ENCODE measurements at places on chromosomes 6 and 20.
A peak's percentile ranks its signal among the peaks of the same experiment; 100 is the strongest.

DNA sequence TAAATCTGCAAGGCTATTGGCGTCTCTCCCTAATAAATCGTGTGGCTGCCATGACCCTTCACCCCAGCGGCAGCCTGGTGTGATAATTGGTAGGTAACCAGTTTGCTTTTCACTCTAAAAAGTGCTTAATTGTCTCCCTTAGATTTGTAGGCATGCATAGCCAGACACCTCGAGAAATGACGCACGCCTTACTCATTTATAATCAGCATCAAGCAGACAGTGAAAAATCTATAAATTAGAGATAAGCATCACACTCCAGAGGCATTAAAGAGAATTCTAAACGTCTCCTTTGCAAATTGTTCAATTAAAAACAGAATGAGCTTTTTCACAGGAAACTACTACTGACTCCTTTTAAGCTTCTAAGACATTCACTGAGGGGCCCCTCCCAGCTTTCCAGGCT, 110.2 kb upstream of the RPS6KA2 start:
- no peak for DNase-seq

DNA sequence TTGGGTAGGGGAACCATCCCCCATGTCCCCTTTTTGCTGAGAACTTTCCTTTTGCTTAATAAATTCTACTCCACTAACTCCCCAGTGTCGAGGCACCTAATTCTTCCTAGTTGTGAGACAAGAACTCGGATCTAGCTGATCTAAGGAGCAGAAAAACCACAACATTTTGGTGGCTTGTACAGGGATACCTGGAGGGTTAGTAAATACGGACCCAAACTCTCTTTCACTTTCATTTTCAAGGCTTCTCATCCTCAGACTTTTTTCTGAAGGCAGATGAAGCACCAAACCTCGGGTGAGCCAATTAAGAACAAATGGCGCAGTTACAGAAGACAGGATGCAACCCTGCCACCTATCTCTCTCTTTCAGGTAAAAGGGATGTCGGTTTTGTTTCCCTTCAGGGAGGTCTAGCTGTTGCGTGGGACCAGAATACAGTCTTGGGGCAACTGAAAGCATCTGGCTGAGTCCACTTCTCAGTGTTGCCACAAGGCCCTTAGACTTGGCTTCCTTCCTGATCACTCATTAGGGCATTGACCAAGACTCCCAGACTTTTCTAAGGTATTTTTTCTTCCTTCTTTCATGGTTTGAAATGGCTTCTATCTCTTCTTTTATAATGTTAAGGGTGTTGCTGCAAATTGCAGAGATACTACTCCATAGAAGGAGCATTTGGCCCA, 11.1 kb upstream of the HTR1B start:
- peak; percentile 2 for DNase-seq

DNA sequence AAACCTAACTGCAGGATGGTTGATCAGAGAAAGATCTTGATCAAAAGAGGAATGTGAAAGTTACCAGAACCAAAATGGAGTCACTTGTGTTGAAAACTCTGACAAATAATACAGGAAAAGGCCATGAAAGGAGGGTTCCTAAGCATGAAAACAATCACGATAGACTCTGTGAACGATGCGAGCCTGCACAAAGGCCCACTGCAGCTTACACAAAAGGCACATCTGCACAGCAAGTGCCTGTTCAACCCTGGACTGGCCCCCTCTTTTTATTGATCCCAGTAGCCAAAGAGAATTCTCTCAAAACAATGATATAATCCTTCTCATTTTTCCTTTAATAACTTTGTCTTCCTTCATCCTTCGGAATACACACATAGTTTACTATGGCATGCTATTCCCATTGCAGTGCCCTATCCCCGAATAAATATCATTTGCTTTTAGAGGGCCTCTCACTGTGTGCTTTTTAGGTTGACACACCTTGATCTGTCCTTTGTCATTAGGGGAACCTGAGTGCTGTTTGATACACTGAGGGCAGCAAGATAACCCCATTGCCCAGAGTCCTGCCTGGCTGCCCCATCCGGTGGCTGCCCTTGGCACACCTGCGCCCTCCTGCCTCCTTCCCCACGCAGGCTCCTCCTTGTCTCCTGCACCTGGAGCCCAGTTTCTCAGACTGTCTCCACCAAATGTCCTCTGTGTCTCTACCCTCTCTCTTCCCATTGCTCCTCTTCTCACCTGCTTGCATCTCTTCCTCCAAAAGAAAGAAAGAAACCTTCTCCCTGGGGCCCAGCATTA, 98.3 kb upstream of the FRMD1 start:
- no peak for DNase-seq

DNA sequence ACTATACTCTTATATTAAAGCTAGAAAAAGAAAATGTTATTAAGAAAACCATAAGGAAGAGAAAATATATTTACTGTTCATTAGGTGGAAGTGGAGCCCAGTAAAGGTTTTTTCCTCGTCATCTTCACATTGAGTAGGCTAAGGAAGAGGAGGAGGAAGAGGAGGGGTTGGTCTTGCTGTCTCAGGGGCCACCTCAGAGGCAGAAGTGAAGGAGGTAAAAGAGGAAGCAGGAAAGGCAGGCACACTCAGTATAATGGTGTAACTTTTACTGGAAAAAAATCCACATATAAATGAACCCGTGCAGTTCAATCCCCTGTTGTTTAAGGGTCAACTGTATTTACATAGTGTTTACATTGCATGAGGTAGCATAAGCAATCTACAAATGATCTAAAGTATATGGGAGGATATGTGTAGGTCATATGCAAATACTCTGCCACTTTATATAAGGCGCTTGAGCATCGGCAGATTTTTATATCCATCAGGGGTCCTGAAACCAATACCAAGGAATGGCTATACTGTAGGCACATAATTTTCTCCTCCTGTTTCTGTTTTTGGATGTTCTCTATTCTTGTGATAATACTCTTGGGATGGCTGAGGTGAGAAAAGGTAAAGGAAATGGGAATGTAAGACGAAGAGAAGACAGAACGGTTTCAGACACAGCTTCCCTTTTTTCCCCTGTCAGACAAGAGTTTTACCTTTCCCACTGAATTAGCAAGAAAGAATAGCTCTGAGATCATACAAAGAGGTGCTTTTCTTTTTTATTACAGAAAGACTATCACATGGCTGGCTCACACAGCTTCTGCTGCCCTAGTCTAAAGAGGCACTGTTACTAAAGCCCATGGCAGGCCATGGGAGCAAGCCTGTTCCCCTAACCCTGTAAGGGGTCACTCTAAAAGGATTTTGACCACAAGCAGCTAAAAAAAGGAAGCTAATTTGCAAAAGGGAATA, 59.9 kb downstream of the NUDT3 start:
- DNase-seq = no peak

DNA sequence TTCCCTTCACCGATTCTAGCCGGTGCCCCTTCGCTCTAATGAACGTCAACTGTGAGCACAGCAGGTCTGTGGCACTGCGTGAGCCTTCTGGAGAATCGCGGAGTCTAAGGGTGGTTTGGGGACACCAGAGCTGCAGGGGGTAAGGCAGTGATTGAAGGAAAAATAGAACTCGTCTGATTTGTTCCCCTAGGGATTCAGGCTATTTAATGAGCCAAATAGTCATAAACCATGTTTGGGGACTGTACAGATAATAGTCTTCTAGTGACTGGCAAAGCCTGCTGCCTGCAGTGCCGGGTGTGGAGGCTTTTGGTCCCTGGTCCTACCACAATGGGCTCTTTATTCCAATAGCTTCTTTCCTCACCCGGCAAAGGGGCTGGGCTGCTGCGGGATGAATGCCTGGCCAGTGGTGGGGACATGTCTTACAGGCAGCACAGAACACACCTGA, 11.1 kb upstream of the NTSR1 start:
- no peak for DNase-seq

DNA sequence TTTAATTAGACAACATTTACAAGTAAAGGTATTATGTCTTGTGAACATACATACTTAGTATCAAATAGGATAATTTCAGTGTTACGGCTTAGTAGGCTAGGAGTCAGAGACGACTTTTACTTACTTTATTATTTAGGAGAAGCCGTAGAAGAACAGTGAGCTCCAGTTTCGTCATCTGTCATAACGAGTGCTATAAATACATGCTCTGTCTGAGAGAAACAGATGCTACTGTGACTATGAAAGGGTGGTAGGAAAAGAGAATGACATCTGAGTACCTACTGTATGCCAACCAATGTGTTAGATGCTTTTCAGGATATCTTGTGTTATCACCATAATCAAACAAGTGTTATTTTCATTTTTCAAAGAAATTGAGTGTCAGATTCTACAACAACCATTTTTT, 119.0 kb downstream of the EYA4 start:
- no peak for DNase-seq

GRCh38 chr6:35317483-35318195, 20.0 kb downstream of the DEF6 start:
- no peak for DNase-seq

- DNase-seq = peak; percentile 73
Observed at GRCh38 chr6:20366082-20366830, 35.4 kb upstream of the E2F3 start.

DNA sequence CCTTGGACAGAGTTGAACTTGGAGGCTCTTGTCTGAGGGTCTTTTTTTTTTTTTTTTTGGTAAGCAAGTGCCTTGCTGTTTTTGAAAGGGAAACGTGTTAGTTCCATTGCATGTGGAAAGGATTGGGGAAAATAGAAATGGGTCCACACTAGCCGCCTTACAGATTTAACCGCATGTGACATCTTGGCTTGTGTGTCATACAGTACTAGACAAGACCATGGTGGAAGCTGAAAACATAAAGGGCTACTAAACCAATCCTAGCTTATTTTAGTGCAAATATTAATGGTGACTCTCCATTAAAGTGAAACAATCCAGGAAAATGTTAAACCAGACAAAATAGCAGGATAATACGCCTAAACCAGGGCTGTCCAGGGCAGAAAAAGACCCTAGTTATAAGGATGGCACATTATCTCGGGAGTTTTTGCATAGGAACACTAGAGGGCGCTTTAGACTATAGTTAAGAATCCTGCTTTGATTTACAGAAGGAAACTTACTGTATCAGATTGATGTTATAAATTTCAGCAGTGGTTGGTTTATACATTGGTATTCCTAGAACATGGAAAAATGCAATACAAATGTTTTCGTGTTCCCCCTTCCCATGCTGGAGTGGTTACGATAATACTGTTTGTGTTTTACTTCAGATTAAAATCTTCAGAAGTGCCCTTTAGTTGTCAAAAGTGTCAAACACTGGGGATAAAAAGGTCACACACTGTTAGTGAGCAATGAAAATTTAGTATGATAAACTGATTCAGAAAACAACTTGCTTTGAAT, 59.8 kb upstream of the DEK start:
- DNase-seq = peak; percentile 54
